KBM-7 (cell line): ENCODE measurements at places on chromosomes 6 and 20.
A peak's percentile ranks its signal among the peaks of the same experiment; 100 is the strongest.

GRCh38 chr6:168915242-168915641 is 338.4 kb downstream of the THBS2 start:
- no peak for DNase-seq

- no peak for DNase-seq
These were observed 2.9 kb upstream of the SSTR4 start for GRCh38 chr20:23032056-23032749.

DNA sequence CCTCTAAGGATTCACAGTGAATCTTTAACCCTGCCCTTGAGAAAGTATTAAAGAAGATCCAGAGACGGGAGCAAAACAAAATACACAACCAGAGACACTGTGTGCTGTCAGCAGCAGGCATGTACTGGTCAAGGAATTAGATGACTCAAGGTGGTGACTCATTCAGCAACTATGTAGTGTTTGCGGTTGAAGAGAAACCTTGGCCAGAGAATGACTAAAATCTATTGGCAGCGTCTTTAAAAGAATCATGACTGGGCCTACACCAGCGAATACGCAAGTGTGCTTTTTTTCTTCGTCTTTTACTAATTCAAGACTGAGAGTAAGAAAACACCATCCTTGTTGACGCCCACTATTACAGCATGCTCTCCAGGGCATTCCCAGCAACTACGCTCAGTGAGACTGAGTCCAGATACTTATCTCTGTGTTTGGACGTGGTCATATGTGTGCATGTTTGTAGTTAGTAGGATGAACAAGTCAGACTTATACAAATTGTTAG is 72.4 kb upstream of the BACH2 start:
- DNase-seq, result peak; percentile 50

- no peak for DNase-seq
These were observed 7.2 kb downstream of the PNLDC1 start for GRCh38 chr6:159807150-159807858.

- no peak for DNase-seq
These were observed 59.5 kb downstream of the PSMG4 start for GRCh38 chr6:3318226-3318625.

DNA sequence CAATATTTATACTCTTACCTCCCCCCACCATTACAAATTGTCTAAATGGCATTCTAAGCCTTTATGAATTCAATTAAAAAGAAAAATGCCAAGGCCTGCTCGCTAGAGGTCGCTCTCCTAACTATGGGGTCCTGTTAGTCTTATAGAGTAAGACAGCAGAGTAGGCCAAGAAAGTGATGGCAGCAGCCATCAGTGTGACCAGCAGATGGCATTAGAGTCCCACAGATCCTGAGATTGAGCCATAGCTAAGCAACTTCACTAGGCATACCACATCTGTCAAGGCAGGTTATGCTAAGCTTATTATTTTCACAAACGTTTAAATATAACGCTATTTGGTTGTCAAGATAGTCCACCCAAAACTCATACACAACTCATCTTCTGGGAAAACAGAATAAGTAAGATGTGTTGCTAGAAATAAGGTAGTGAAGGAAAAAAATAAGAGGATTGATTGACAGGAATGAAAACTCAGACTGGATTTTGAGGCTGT is 57.6 kb upstream of the SCAF8 start:
- peak; percentile 98 for DNase-seq

- DNase-seq, result no peak
These were observed 22.8 kb upstream of the PCMTD2 start for GRCh38 chr20:64232794-64233193.

GRCh38 chr6:147709396-147710272 is 201.1 kb downstream of the SAMD5 start:
- DNase-seq, result no peak

GRCh38 chr6:48197941-48198340 is 86.9 kb upstream of the PTCHD4 start:
- no peak for DNase-seq

GRCh38 chr6:147684906-147685305 is 176.4 kb downstream of the SAMD5 start:
- no peak for DNase-seq

GRCh38 chr6:70415247-70415646 is 1.9 kb downstream of the FAM135A start:
- DNase-seq, result peak; percentile 15

- DNase-seq, result peak; percentile 45
These were observed 10.3 kb downstream of the RSPO4 start for GRCh38 chr20:991850-992249.

- peak; percentile 87 for DNase-seq
These were observed 42.3 kb downstream of the ELMO2 start for GRCh38 chr20:46363874-46364669.

DNA sequence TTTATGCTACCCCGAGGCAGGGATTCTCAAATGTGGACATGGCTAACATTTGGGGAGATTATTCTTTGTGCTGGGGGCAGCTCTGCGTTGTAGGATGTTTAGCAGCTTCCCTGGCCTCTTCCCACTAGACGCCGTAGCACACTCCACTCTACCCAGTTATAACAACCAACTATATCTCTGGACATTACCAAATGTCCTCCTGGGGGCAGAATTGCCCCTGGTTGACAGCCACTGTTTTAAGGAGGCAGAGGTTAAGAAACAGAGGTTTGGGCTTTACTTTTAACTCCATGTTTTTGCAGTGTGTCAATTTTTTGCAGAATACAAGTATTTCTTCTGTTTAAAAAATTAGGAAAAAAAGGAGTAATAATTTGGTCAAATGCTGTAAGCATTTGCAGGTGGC is 56.2 kb upstream of the BMP6 start:
- DNase-seq, result peak; percentile 20

- no peak for DNase-seq
These were observed 13.3 kb upstream of the FABP7 start for GRCh38 chr6:122766256-122766655.

DNA sequence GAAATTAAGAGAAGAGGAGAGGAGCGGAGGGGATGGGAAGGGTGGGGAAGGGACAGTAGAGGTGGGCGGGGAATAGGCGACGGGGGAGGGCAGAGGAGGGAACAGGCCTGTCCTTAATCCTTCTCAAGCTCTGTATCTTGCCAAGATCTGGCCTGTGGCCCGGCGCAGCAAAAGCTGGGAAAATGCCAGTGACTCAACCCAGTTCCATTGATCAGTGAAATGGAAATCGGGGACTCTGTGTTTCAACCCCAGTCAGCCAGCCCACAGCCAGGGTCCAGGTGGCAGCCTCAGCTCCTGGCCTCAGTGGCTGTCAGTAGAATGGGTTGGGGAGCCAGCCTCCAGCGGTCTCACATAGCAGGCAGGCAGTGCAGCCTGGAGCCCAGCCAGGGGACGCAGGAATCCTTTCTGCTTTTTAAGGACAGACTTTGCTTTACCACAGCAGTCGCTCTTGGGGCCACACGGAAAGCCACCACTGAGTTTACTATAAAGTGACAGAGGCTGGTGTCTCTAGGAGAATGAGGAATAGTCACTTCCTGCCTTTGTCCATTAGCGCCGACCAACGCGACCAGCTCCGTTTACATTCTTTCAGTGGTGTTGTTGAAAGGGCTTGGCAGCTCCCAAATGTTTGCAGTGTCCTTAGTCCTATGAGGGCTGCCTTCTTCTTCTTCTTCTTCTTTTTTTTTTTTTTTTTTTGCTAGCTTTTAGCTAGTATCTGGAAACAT is 128.0 kb downstream of the RIN2 start:
- DNase-seq, result no peak
